ENCODE measurements at places on chromosomes 5 and 9. TPM values are rescaled to one million over a fixed set of nuclear protein-coding genes. Genes with fewer than 3 reads are reported as not detected.

ADRA1B gene
- total RNA-seq = not detected

- peaks cover 5% of the 10 kb centered on the region for H3K4me1 ChIP-seq
- H3K4me3 ChIP-seq = no peak overlapping the region
- no peaks in the 10 kb centered on the region for H3K27me3 ChIP-seq
- no peaks in the 10 kb centered on the region for H3K36me3 ChIP-seq
- no peak overlapping the region for H3K27ac ChIP-seq
Measured at GRCh38 chr5:91092859-91093783, 290.0 kb downstream of the ARRDC3 start.

GRCh38 chr9:89956331-89956730 lies 351.5 kb downstream of the GADD45G start:
- no peak for DNase-seq
- no peaks in the 10 kb centered on the region for H3K27me3 ChIP-seq
- H3K4me1 ChIP-seq = peaks cover 1% of the 10 kb centered on the region
- H3K27ac ChIP-seq = no peak overlapping the region
- H3K36me3 ChIP-seq = no peaks in the 10 kb centered on the region

GRCh38 chr5:57658018-57658417 lies 175.4 kb upstream of the ACTBL2 start:
- H3K27me3 ChIP-seq = peaks cover 16% of the 10 kb centered on the region
- no peak overlapping the region for H3K4me3 ChIP-seq
- no peaks in the 10 kb centered on the region for H3K4me1 ChIP-seq

- no peak overlapping the region for H3K4me3 ChIP-seq
- no peak for DNase-seq
- H3K4me1 ChIP-seq = no peaks in the 10 kb centered on the region
- no peaks in the 10 kb centered on the region for H3K36me3 ChIP-seq
- H3K27me3 ChIP-seq = peaks cover 4% of the 10 kb centered on the region
Measured at GRCh38 chr9:1155602-1156001, 105.4 kb downstream of the DMRT2 start.

GRCh38 chr5:125595845-125596244 lies 827.4 kb upstream of the GRAMD2B start:
- no peak for DNase-seq
- H3K4me1 ChIP-seq = no peaks in the 10 kb centered on the region
- no peaks in the 10 kb centered on the region for H3K27me3 ChIP-seq
- no peaks in the 10 kb centered on the region for H3K36me3 ChIP-seq

GRCh38 chr5:39624268-39624886 lies 199.6 kb upstream of the DAB2 start:
- H3K27ac ChIP-seq = no peak overlapping the region
- no peaks in the 10 kb centered on the region for H3K36me3 ChIP-seq
- H3K27me3 ChIP-seq = peaks cover 28% of the 10 kb centered on the region
- no peaks in the 10 kb centered on the region for H3K4me1 ChIP-seq
- H3K4me3 ChIP-seq = no peak overlapping the region
- no peak for DNase-seq

- H3K36me3 ChIP-seq = no peaks in the 10 kb centered on the region
- no peaks in the 10 kb centered on the region for H3K27me3 ChIP-seq
- H3K4me1 ChIP-seq = no peaks in the 10 kb centered on the region
- H3K4me3 ChIP-seq = no peak overlapping the region
Measured at GRCh38 chr5:104612005-104612404, 1049.4 kb upstream of the NUDT12 start.

DNA sequence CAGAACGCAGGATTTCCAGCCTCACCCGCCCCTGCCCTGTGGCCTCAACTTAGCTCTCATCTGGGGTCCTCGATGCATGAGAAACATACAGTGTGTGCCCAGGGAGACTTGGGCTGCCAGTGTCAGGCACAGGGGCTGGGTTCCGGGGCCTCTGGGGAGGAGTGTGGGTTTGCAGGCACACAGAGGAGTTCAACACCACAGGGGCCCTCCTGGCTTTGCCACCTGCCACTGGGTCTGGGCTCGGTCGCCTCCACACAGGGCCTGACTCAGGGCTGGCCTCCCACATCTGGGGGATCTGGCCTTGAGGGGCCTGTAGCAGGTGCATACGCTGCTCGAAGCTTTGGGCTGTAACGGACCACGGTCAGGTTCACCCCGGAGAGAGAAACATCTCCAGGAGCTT lies 111.6 kb downstream of the COL5A1 start:
- no peak for DNase-seq
- no peaks in the 10 kb centered on the region for H3K4me1 ChIP-seq
- no peak overlapping the region for H3K27ac ChIP-seq

DNA sequence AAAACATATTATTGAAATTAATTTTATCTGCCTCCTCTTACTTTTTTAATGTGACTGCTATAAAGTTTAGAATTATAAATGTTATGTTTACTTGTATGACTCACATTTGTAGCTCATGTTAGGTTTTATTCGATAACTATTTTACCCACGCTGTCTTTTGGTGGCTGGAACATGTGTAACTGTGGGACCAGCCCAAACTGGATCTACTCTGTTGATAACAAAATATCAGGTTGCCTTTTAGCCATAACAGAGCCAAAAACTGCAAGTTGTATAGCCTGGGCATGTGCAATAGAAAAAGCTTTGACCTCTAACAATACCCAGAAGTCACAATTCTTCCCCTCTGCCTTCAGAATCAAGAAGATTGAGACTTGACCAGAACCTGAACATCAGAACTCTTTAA lies 356.5 kb downstream of the PRELID2 start:
- H3K4me1 ChIP-seq = no peaks in the 10 kb centered on the region
- H3K36me3 ChIP-seq = no peaks in the 10 kb centered on the region
- H3K4me3 ChIP-seq = no peak overlapping the region
- H3K27me3 ChIP-seq = no peaks in the 10 kb centered on the region
- no peak for DNase-seq

DNA sequence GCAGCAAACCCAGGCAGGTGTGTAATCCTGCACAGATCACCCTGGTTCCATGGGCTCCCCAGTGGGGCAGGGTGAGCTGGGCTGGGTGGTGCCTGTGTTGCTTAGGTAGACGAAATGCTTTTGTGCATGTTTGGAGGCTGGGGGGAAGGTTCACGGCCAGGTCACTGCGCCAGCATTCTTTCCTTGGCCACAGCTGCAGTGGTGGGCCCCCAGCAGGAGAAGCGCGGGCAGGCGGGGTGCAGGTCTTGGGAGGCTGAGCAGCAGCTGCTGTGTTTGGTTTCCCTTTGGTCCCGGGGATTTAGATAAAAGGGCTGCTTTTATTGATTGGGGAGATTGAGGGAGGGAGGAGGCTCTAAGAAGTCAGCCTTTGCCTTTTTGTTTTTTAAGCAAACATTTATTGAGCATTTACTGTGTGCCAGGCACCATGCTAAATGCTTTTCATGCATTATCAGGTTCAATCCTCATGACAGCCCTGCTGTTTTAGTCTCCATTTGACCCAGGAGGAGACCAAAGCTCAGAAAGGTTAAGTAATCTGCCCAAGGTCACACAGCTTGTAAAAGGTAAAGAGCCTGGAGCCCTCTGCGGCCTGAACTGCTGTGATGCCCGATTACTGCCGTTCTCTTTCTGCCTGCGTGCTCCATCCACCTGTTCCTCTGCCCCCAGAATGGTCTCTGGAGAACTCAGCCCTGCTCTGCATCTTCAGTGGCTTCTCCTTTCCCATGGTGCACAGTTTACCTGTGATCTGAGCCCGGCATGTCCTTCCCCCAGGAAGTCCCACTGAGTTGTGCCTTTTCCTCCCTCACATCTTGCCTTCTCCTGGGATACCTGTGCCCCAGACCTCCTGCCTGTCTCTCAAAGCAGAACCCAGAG lies 94.4 kb downstream of the MACROH2A1 start:
- H3K27me3 ChIP-seq = peaks cover 14% of the 10 kb centered on the region
- no peak overlapping the region for H3K27ac ChIP-seq
- no peak for DNase-seq
- no peaks in the 10 kb centered on the region for H3K36me3 ChIP-seq
- H3K4me1 ChIP-seq = peaks cover 3% of the 10 kb centered on the region

ADAMTS6 gene
- total RNA-seq = 1.6 TPM

- H3K27me3 ChIP-seq = no peaks in the 10 kb centered on the region
- no peaks in the 10 kb centered on the region for H3K36me3 ChIP-seq
- H3K27ac ChIP-seq = no peak overlapping the region
- no peak overlapping the region for H3K4me3 ChIP-seq
- peaks cover 4% of the 10 kb centered on the region for H3K4me1 ChIP-seq
Measured at GRCh38 chr5:32027717-32028458, 146.2 kb downstream of the GOLPH3 start.

PLAC8L1 gene
- total RNA-seq = 0.36 TPM

CDH9 gene
- not detected for total RNA-seq

VCAN gene
- not detected for total RNA-seq

- peaks cover 4% of the 10 kb centered on the region for H3K27me3 ChIP-seq
- H3K36me3 ChIP-seq = no peaks in the 10 kb centered on the region
- H3K4me3 ChIP-seq = no peak overlapping the region
Measured at GRCh38 chr5:122101636-122102285, 23.7 kb upstream of the LOX start.

BNIP1 gene
- 29.4 TPM for total RNA-seq

DNA sequence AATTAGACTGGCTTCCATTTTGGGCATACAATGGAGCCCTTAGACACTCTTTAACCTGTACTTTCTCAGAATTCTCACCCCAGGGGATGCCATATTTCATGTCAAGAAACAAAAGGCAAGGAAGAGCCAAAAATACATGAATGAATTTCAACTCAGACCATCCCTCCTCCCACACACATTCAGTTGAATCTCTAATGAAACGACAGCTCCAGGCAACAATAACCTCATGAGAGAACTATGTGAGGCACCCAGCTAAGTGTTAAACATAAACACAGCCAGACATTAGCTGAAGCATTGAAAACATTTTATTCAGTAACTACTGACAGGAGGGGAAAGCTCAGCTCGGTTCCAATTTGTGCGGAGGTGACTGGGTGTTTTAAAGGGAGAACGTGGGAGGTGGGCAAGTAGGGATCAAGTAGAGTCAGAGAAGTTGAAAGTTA lies 1359.1 kb upstream of the CDH9 start:
- no peak overlapping the region for H3K4me3 ChIP-seq
- DNase-seq = no peak
- no peaks in the 10 kb centered on the region for H3K27me3 ChIP-seq
- H3K4me1 ChIP-seq = no peaks in the 10 kb centered on the region
- H3K36me3 ChIP-seq = no peaks in the 10 kb centered on the region
- no peak overlapping the region for H3K27ac ChIP-seq

DNA sequence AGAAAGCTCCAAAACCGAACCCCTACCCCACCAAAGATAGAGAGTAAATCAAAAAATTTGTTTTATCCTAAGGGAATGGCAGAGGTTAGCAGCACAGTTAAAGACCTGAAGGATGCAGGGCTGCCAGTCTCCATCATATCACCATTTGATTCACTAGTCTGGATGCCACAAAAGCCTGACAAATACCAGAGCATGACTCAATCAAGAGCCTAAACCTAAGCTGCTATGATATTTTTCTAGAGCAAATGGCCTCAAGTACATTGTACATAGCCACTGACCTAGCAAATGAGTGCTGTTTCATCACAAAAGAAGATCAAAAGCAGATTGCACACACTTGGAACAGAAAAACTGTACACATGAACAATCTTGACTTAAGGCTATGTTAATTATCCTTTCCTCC lies 48.0 kb downstream of the DPYSL3 start:
- no peaks in the 10 kb centered on the region for H3K36me3 ChIP-seq
- H3K4me3 ChIP-seq = no peak overlapping the region
- H3K4me1 ChIP-seq = no peaks in the 10 kb centered on the region

C8G gene
- total RNA-seq = not detected

CCDC171 gene
- 2.4 TPM for total RNA-seq

DNAI1 gene
- total RNA-seq = not detected

DNA sequence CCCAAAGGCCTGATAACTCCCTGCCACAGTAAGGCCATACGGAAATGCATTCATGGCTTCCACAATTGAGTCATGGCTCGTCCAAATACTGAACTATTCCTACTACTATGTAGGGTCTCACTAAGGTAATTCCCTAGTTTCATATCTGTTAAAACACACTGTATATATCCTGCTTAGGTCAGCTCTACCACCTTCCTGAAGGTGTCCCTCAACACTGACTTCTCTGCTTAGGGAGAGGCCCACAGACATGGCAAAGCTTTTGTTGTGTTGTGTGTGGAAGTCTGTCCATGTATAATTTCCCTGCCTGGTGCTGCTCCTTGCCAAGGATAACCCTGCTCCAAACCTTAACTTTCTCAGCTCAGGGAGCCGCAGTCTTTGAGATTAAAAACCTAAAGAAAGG lies 60.4 kb downstream of the GIN1 start:
- H3K4me1 ChIP-seq = no peaks in the 10 kb centered on the region
- H3K27ac ChIP-seq = no peak overlapping the region
- no peak for DNase-seq

AQP7 gene
- not detected for total RNA-seq

DNA sequence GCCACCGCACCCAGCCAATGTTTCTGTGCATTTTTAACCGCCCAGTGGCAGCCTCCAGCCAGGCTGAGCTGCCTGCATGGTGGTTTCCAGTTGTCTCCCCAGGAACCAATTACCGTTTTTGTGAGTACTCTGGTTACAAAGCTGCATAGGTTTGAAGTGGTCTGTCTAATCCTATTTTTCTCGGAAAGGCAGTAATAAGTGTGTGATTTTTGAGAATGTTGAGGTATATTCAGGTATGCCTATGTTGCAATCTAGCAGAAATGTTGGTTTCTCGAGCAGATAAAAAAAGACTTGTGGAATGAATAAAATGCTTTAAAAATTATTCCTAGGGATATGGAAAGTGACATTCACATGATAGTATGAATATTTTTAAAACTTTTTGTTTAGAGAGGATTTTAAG lies 41.5 kb upstream of the ANKH start:
- H3K36me3 ChIP-seq = no peaks in the 10 kb centered on the region
- H3K4me1 ChIP-seq = peaks cover 12% of the 10 kb centered on the region
- DNase-seq = no peak
- no peak overlapping the region for H3K27ac ChIP-seq
- H3K27me3 ChIP-seq = peaks cover 3% of the 10 kb centered on the region
- no peak overlapping the region for H3K4me3 ChIP-seq

DNA sequence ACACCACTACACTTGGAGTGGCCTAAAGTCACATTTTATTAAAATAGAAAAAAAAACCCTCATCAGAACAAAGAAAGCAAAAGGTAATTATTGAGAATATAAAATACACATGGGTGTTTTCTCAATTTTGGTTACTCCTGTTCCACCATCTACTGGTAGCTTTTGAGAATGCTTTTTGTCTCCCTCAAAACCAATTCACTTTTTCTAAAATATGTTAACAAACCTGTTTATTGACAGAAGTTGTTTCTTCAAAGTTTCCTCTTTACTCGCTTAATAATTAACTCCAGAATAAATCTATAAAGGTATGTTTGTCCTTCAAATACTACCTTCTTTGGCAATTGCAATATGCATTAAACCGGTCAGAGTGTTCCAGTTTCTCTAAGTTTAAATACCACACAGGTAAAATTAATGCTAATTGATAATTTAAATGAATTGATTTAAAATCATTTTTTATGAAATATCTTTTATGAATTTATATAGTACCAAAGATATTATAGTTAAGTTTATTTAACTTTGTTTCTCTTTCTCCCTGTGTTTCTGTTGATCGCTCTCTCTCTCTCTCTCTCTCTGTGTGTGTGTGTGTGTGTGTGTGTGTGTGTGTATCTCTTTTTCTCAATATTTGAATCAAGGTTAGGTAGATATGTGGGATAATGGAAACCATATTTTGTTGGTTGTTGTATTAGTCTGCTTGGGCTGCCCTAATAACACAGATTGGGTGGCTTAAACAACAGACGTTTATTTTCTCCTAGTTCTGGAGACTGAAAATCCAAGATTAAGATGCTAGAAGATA lies 487.4 kb downstream of the PRDM9 start:
- H3K27ac ChIP-seq = no peak overlapping the region
- no peaks in the 10 kb centered on the region for H3K4me1 ChIP-seq
- H3K4me3 ChIP-seq = no peak overlapping the region
- no peaks in the 10 kb centered on the region for H3K36me3 ChIP-seq
- no peaks in the 10 kb centered on the region for H3K27me3 ChIP-seq
- no peak for DNase-seq
